ENCODE measurements at places on chromosomes 12 and 14.

GRCh38 chr12:26055087-26055486, 69.8 kb downstream of the BHLHE41 start:
- DNase-seq: no peak

DNA sequence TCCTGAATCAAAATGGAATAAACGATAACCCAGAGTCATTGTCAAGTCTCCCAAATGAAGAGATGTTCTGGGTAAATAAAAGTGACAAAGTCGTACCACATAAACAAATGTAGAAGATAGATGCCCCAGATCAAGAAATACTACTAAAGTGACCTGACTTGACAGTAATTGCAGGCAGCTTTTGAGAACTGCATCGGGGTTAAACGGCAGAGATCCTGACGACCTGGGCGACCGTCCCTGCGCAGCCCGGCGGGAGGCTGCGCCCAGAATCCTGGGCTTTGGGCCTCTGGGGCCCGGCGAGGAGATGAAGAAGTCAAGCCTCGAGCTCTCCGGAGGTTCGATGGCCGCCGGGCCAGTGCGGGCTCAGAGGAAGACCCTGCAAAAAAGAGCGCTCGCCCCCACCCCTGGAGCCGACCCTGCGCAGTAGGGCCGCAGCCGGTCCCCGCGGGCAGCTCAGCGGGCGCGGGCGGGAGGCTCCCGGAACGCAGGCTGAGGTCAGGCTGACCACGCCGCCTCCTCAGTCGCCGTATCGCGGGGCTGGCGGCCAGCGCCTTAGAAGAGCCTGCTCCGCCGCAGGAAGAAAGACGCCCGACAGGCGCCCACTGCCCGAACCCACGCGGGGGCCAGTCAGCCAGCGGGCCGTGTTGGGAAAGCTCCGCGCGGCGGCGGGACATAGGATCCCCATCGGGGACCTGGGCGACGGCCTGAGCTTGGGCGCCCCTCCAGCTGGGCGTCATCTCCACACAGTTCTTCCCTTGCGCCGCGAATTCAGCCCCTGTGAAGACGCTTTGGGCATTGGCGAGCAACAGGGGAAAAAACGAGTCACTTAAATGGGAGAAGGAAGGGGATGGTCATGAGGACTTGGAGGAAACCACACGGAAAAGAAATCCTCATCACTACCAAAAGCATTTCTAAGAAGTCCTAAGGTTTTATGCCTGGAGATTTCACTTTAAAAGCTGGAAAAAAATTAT, 16.0 kb downstream of the NKX2-1 start:
- DNase-seq: no peak

DNA sequence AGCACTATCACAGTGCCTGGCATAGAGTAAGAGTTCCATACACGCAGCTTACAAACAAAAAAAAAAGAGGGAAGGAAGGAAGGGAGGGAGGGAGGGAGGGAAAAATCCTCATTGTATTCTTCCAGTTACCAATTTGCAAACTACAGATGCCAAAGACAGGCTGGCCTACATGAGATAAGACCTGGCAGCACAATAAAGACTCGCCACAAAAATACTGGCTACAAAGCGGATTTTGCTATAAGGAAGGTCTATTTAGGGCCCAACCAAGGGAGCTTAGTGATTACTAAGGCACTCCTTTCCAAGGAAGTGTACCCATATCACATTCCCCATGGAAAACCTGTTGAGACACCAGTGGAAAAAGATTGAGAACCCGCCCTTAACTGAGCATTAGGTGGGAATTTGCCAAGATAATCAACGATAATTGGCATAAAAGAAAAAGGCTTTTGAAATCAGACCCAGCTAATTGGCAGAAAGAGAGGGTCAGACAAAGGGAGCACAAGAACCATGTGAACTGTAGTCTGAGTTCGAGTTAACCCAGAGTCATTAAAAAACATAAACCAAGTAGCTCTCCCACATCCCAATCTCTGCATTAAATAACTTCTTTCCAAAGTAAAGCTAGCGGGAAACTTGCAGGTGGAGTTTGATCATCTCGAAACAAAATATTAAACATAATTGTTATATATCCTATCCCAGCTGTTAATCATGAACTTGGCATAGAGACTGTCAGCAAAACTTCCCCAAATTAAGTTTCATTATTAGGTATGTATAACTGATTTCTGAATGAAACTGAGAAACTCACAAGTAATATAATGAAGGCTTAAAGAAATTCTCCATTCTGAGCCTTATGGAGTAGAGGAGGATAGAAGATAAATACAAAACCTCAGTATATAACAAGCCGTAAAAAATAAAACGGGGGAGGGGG, 50.1 kb downstream of the PHLDA1 start:
- DNase-seq: no peak

DNA sequence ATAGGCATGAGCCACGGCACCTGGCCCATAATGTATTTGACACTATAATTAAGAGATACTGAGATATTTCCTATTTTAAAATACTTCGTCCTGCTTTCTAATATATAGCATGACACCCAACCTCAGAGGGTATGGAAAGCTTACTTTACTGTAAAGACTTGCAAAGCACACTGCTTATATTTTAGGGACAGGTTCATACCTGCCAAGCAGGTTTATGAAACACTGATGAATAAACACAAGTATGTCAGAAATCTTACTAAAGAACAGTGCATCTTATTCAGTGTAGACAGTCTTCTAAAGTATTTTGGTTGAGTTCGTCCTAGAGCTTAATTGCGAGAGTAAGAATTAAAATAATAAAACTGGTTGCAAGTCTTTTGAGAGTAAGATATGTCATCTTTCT, 65.4 kb downstream of the PPFIBP1 start:
- DNase-seq: no peak

- no peak for DNase-seq
Measured at GRCh38 chr14:24677956-24678355, 44.0 kb upstream of the GZMB start.

DNA sequence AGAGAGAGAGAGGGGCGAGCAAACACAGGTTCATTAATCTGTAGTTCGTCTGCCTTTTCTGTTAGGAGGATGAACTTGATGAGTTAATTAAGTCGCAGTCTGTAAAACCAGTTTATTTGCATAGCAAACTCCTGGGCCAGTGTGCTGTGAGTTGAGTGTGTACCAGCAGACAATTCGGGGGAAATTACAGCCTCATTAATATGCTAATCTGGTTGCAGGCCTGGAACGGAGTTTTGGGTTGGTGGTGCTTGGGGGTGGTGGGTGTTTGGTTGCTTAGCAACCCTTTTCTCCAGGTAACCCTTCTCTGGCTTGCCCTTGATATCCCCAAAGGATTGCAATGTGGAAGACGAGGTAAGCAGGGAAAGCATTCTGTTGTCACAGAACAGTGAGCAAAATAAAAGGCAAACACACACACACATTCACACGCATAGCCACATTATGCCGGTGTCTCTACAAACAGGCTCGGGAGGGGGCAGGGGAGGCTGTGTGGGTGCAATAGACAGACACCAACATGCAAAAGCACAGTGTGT, 29.2 kb upstream of the LHX5 start:
- no peak for DNase-seq

GRCh38 chr12:1201886-1202285, 210.9 kb downstream of the ERC1 start:
- no peak for DNase-seq

GRCh38 chr12:41992022-41992421, 152.7 kb downstream of the GXYLT1 start:
- DNase-seq: no peak
